Stomach (tissue), 19 donors: ENCODE measurements at places on chromosomes 4 and X.

GRCh38 chr4:76926841-76927240 is 22.7 kb upstream of the SEPTIN11 start:
- no peak for DNase-seq

DNA sequence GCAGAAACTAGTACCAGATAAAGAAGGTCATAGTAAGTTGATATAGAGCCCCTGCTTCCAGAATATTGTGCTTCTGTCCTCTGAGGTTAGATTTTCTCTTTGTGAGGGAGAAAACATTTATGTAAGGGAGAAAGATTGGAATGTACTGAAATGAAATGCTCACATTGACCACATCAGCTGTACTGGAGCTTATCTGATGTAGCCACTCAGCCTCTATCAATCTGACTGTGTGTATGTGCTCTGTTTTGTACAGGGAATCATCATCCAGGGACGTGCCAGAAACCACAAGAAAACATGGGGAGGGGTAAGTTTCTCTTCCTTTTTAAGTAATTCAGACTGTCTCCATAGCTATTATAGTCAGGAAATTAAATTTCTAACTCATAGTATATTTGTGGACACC is 56.8 kb downstream of the PRRG1 start:
- DNase-seq, result peak; percentile 2

DNA sequence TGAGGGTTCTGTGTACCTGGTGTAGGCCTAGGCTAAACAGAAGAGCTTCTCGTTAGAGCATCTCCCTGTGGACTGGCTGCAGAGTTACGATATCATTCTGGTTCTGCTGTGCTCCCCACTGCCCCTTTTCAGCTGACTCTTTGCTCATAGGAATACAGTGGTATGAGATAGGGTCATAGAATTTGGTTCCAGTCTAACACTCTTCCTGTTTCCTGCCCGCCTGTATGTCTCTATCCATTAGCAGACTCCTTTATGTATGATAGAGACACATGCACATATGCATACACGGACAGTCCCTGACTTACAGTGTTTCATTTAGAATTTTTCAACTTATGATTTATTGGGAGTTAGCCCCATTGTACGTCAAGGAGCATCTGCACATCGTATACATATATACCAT is 15.3 kb downstream of the RNF4 start:
- no peak for DNase-seq

- DNase-seq, result no peak
Observed at GRCh38 chrX:19040373-19040772, 56.5 kb upstream of the PHKA2 start.

DNA sequence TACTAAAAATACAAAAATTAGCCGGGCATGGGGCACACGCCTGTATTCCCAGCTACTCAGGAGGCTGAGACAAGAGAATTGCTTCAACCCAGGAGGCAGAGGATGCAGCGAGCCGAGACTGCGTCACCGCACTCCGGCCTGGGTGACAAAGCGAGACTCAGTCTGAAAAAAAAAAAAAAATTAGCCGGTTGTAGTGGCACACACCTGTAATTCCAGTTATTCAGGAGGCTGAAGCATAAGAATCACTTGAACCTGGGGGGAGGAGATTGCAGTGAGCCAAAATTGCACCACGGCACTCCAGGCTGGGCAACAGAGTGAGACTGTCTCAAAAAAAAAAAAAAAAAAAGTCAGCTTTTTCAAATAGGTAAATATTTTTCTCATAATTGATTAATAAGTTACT is 71.9 kb downstream of the WDFY3 start:
- DNase-seq, result peak; percentile 3

DNA sequence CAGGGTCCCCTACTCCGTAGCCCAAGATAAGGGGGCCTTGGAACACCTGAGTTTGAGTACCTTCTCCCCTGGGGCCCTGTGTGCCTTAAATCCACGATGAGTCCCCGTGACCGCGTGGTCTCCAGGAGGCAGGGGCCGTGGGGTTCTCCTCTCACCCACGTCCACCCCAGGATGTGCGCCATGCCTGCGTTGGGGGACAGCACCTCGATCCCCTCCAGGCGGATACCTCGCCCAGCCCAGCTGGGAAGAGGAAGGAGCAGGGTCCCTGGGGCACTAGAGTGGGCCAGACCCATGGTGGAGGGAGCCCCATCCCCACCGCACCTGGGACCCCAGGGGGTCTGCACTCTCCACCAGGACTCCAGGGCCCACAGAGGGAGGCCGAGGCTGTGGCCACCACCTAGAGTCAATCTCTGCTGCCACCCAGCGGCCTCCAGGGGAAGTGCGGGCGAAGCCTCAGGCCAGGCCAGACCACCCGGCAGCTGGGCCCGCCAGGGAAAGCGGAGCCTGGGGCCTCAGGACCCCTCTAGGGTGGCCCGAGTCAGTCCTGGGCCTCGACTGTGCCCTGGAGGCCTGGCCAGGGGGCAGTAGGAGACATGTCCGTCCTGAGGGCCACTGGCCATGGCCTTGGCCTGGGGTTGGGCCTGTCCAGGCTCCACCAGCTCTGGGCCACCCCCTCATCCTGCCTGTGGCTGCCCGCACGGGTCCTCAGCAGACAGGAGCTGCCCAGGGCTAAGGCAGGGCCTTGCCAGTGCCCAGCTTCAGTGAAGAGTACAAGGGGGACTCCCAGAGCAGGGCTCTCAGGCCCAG is 55.0 kb downstream of the FAM53A start:
- DNase-seq, result peak; percentile 81

GRCh38 chr4:114791976-114792375 is 193.4 kb downstream of the UGT8 start:
- DNase-seq, result no peak

GRCh38 chr4:120052856-120053255 is 13.8 kb downstream of the MAD2L1 start:
- DNase-seq, result no peak

DNA sequence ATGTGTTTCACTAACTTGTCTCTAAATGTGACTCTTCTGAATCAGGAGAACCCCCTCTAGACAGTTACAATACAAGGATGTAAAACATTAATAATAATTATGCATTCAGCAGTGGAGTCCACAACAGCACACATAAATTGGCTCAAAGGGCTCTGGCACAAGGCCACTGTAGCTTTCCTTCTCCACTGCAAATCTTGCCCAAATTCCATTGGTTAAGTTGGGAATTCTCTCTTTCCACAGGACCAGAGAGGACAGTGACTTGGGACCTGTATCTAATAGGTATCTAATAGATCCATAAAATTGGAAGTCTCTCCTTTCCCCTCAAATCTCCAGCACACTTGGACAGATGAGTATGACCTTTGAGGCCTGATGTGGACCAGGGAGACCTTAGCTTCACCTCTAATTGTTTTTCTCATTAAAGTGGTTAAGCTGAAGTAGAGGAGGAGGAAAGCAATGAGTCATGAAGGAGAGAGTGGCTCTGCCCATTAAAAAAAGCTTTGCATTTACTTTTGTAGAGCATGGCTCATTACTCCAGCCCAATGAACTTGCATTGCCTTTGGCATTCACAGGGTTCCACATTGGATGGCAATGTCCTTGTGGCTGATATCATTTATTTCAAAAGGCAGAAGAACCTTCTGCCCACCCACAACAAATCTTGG is 72.3 kb upstream of the SH3RF1 start:
- DNase-seq, result no peak

DNA sequence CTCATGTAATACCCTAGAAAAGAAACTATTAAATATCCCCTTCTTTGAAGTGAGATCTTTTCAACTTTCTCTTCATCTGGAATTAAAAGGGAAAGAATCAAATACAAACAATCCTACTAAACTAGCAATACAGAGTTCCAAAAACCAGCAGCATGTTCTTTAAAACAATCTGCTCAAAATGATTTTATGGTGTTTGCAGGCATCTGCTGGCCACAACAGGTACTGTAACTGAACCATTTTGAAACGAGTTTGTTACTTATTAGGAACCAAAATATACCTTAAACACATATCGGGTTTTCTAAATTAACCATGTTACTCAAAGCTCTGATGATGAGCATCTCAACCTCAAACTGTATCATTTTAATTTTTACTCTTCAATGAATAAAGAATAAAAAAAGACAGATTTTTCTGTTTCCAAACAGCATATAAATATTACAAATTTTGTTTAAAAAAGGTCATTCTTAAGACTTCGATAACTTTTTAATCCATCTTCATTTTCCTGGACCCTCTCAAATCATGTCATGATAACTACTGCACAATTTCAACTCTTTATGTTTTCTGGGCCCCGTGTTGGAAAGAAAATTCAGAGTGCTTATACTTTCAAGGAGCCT is 56.5 kb downstream of the ARAP2 start:
- DNase-seq, result no peak

- DNase-seq, result no peak
Observed at GRCh38 chr4:183757060-183757459, 98.0 kb downstream of the TRAPPC11 start.

- no peak for DNase-seq
Observed at GRCh38 chr4:88807499-88807898, 109.9 kb upstream of the NAP1L5 start.

GRCh38 chrX:130174045-130174704 is 2.4 kb downstream of the RAB33A start:
- DNase-seq, result no peak

DNA sequence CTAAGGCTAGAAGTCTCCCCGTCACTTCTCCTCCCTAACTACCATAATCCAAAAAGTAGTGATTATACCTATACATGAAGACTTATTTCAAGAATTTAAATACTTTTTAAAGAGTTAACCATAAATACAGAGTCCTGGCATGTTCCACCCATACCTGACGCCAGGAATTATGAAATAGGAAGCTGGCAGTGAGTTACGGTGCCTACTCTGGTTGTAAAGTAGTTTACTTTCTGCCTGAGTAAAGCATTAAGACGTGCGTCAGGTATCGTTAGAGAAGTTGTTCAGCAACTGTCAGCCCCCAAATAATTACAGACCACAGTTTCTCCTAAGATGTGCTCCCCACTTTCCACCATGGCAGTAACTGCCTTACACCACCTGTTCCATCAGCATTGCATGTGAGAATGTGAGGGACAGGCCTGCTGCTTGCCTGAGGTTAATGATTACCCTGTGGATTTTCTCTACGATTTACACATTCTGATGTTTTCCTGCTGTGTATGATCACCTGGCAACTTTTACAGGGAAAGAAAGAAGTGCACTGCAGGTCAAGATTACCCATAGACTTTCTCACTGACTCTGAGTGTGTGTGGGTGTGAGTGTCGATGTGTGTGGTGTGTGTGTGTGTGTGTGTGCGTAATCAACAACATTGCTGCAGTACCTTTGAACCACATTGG is 92.3 kb upstream of the SLC7A11 start:
- peak; percentile 86 for DNase-seq

- DNase-seq, result peak; percentile 43
Observed at GRCh38 chr4:119638359-119638758, 9.8 kb upstream of the PDE5A start.
